Stimulated activated CD4-positive, alpha-beta T cell treated with anti-CD3 and anti-CD28 coated beads, Interleukin-15, amount 100 ng/mL, for 1 hour (primary cell): ENCODE measurements at places on chromosomes 16 and 17.

- no peak for DNase-seq
Measured at GRCh38 chr17:32755045-32755805, 121.7 kb downstream of the MYO1D start.

- no peak for DNase-seq
Measured at GRCh38 chr17:1630662-1631061, 2.0 kb upstream of the SLC43A2 start.

- no peak for DNase-seq
Measured at GRCh38 chr16:50568187-50568815, 20.1 kb downstream of the NKD1 start.

DNA sequence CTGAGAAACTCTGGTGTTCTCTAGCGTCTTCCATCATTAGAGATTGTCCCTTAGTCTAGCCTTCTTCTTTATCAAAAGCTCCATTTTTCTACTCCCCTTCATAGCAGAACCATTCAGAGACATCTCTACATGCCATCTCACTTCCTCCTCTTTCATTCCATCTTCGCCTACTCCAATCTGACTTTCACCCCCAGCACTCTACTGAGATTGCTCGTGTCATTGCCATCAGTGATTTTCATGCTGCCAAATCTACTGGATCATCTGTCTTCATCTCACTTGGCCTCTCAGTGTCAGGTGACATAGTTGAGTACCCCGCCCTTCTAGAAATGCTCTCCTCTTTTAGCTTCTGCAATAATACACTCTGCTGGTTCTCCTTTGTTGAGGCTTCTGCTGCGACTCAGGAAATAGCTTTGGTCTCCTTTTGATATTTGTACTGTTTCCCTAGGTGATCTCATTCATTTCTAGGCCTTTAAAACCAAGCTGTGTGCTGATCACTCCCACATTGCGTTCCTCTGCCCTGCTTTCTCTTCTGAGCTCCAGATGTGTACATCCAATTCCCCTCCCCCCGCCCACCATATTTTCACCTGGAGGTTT is 119.1 kb downstream of the FTO start:
- DNase-seq, result no peak

DNA sequence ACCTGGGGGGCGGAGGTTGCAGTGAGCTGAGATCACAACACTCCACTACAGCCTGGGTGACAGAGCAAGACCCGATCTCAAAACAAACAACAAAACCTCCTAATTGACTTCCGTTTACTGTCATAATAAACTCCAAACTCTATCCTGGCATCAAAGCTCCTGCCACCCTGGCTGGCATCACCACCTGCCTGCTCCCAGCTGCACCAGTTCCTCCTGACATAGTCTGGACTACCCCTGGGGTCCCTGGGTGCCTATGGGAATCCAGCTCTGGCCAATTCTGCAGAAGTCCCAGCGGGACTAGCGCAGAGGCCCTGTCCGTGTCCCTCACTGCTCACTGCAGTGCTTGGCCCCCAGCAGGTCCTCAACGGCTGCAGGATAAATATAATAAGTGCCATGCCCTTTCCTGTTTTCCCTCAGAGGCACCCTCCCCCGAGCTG is 723 bp downstream of the NTHL1 start:
- DNase-seq, result no peak

- no peak for DNase-seq
Measured at GRCh38 chr16:11677959-11678881, 10.0 kb downstream of the SNN start.

DNA sequence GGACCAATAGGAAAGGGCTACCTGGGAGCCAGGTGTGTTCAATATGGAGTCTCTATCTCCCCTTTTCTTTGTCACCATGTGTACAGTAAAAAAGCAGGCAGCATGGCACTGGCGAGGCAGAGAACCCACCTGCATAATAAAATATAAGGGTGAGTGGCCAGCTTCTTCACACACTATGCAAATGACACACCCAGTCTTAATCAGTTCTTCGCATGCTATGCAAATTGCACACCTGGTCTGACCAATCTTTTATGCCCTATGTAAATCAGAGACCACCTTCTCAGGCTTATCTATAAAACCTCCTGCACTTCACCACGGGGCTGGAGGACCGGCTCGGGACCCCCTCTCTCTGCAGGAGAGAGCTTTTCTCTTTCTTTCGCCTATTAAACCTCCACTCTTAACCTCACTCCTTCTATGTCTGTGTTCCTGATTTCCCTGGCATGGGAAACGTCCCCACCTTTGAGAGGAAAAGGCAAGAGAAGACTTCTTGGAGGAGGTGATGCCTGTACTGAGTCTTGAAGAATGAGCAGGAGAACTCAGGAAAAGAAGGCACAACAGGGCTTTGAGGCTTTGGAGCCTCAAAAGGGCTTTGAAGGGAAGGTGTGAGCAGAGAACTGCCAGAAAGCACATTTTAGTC is 502.1 kb downstream of the GRIN2A start:
- DNase-seq, result no peak

GRCh38 chr17:27489045-27489715 is 32.9 kb downstream of the KSR1 start:
- no peak for DNase-seq

DNA sequence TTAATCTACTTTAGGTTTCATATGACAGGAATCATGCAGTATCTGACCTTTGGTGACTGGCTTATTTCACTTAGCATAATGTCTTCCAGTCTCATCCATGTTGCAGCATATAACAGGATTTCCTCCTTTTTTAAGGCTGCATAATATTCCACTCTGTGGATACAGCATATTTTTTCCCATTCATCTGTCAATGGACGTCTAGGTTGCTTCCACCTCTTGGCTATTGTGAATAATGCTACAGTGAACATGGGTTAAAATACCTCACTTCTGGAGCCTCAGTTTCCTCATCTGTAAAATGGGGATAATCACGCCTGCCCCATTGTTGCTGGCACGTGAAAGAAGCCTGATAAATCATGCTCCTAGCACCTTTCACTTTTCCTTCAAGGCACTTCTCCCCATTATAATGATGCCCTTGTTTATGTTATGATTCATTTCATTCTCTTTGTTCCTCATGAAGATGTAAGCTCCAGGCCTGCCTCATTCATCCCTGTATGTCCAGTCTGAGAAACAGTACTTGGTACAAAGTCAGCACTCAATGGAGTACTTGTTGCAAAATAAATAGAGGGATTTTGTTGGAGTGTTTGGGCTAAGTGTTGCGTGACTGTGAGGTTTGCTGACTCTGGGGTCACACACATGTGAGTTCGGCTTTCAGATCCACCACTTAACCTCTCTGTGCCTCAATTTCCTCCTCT is 59.6 kb downstream of the ABAT start:
- DNase-seq, result no peak

DNA sequence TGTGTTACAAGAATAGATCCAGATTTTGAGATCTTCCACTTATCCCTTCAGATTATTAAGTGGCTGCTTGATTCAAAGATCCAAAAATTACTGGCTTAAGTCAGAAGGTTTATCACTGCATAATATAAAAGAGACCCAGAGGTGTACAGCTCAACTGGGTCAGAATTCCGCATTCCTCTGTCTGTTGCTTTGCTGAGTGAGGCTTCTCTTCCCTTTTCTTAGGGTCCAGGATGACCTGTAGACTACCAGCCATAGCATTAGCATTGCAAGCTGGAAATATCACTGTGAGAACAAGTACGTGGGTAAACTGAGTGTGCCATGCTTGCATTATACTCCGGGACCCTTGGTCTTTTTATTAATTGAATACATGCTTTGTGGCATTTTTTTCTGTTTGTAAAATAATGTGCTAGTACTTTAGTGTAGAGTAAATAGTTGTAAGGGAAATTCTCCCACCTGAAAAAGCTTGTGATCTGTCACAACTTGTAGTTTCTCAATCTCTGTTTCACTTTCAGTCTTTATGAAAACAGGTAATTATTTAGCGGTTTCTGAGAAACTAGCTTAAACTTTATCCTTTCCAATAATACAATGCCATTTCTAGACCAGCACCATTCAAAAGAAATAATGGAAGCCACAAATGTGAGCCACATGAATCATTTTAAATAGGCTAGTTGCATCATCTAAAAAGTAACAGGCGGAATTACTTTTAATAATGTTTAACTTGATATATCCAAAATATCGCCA is 61.6 kb downstream of the TNRC6C start:
- DNase-seq, result no peak

DNA sequence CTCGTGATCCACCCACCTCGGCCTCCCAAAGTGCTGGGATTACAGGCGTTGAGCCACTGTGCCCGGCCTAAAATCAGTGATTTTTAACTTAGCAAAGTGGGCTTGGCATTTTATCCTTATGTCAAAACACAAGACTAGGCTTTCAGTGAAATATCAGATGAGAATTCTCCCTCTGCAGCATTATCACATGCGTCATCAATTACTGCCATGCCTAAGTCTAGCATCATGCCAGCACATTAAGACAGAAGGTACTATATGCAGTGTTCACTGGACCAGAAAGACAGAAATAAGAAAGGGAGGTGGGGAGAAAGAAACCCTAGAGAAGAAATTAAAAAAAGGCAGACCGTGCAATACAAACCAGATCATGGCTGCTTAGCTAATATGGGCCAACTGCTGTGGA is 29.8 kb downstream of the GPATCH8 start:
- no peak for DNase-seq

DNA sequence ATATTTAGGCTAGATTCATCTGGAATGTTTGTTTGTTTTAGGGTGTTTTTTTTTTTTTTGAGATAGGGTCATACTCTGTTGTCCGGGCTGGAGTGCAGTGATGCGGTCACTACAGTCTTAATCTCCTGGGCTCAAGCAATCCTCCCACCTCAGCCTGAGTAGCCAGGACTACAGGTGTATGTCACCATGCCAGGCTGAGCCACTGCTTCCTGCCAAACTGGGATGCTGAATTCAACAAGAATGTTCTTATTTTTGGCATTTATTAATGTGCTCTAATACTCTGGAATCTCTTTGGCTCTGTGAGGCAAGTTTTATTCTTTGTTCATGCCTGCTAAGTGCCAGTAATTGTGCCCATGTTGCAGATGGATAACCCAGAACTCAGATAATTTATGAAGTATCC is 21.5 kb downstream of the SP2 start:
- DNase-seq, result no peak

- DNase-seq, result no peak
Measured at GRCh38 chr16:7597677-7598076, 265.0 kb downstream of the RBFOX1 start.

DNA sequence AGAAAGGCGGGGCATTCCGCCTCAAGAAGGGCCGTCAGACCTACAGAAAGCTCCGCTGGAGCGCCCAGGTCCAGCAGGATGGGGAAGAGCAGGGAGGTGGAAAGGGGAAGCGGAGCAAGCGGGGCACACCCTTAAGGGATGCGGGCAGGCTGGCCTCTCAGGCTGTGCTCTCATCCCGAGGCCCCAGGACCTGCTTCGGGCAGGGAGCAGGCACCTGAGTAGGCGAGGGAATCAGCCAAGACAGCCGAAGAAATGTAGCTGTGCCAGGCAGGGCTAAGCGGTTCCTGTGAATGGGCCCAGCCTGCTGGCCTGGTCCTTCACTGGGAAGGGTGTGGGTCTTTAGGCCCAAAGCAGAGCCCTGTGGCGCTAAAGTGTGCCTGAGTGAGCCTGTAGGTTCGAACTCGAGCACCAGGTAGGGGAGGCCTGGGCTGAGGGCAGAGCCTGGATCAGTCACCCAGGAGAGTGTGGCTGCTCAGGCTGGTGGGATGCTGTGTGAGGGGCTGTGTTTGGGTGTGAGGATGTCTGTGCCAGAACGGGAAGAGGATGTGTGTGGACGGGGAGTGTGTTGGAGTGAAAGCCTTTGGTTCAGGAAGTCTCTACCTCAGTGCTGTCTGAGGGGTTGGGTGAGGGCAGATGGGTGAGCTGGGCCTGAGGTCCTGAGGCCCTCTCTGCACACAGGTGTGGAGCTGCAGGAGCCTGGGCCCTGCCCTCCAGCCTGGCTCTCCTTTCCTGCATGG is 3.3 kb downstream of the TBX4 start:
- DNase-seq, result no peak

GRCh38 chr17:45146890-45147580 is 1.2 kb upstream of the HEXIM1 start:
- DNase-seq, result no peak

DNA sequence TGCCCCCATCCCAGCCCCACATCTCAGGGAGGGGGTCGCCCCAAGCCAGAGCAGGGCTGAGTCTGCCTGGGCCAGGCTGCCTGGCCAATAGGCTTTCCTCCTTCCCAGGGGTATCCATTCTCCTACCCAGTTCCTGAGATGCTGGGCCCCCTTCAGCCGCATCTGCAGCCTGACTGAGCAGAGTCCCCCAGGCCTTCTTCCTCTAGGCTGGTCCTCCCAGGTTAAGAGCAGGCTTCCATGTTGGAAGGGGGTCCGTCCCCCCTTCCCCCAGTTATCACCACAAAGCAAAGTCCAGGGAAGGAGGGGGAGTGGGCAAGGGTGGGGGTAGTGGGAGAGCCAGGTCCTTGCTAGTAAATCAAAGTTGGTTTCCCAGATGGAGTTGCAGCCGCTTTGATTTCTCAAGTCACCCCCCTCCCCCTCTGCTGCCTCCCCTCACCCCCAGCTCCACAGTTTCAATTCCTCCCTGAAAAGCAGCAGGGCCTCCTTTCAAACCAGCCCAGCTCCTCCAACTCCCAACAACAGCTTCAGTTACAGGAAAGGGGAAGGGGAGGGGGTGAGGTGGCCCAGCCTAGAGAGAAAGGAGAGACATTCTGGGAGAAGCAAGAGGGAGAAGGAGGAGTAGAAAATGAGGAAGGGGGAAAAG is 9.5 kb upstream of the FZD2 start:
- DNase-seq, result no peak

GRCh38 chr17:1611715-1612114 is 16.9 kb downstream of the SLC43A2 start:
- no peak for DNase-seq

GRCh38 chr17:44322236-44322895 is 2.3 kb downstream of the SLC25A39 start:
- no peak for DNase-seq

GRCh38 chr16:12833926-12834325 is 30.2 kb upstream of the CPPED1 start:
- DNase-seq, result no peak

GRCh38 chr16:49739381-49739780 is 116.5 kb downstream of the ZNF423 start:
- no peak for DNase-seq

GRCh38 chr16:1643521-1643920 is 31.4 kb downstream of the CRAMP1 start:
- DNase-seq, result no peak

- no peak for DNase-seq
Measured at GRCh38 chr16:15647294-15648014, 2.6 kb upstream of the NDE1 start.

DNA sequence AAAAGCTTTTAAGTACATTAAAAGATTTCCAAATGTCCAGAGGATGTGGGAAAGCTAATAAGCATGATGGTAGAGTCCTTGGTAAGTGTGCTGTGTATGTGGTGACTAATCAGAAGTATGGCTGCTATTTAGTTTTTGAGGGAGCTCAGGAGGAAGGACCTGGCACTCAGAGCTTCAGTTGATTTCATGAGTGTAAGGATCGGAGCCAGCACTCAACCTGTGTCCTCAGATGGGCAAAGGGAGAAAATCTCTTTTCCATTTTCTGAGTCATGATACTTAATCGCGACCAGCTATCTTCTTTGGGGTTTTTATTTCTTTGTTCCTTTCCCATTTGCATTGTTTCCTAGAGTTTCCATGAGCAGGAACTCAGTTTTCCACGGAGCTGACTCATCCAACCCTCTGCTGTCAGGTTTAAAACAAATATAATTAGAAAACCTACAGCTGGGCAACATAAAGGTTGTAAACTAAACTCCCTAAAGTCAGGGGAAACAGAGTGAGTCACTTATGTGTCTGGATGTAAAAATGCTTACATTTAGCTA is 125.4 kb downstream of the MAP2K6 start:
- DNase-seq, result no peak

- no peak for DNase-seq
Measured at GRCh38 chr16:85264752-85265151, 152.5 kb upstream of the CIBAR2 start.
